ENCODE measurements at places on chromosomes 7 and 10.

DNA sequence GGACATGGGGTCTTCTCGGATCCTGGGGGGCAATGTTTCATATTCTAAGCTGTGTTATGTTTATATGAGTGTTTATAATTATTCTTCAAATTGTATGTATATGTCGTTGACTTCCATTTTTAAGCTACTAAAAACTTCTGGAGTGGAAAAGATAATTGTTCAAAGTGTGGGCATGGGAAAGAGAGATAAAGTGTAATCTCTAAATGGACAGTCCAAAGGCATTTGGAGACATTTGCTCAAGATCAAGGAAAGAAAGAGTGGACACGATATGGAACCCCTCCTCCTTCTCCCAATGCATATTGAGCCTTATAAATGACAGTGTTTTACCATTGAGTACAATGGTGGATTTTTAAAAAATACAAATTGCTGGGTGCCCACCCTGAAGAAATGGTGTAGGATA, 81.1 kb downstream of the SDHAF3 start:
- no peak for DNase-seq

GRCh38 chr10:66958466-66958865, 32.6 kb downstream of the LRRTM3 start:
- DNase-seq: no peak

GRCh38 chr7:40527723-40528122, 392.9 kb downstream of the SUGCT start:
- DNase-seq: no peak

- no peak for DNase-seq
These were observed 281.7 kb downstream of the AHR start for GRCh38 chr7:17580141-17580540.

- no peak for DNase-seq
These were observed 67.5 kb downstream of the MKI67 start for GRCh38 chr10:128058750-128059134.

DNA sequence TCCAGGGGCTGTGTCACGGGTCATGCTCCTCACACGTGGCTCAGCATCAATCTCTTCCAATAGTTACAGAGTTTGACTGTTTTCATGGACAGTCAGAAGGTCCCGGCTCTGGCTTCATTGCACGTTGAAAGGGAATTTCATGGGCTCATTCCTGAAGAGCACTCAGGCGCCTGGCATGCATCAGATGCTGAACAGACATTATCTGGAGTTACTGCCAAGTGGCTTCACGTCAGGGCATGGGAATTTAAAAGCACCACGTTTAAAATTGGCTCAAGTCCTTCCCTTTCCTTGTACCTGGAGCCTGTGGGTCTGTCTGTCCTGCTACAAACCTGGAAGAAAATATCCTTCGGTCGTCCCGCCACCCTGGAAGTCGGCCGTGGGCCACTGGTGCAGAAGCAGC, 50.4 kb downstream of the CFAP46 start:
- no peak for DNase-seq

DNA sequence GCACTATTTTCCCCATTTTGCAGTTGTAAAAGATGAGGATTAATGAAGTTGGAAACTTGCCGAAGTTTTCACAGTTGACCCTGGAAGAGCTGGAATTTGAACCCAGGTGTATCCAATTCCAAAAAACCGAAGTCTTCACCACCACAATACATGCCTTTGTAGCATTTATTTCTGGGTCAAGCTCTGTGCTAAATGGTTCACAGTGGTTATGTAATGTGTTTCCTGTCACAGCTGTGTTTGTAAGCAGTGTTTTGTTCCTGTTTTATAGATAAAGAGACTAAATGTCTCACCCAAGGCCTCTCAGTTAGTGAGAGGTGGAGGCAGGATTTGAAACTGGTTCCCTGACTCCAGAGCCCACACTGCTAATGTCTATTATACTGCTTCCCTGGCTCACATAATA, 17.6 kb downstream of the SFTPA2 start:
- no peak for DNase-seq
